H54 (cell line): ENCODE measurements at places on chromosomes 1 and 21.
A peak's percentile ranks its signal among the peaks of the same experiment; 100 is the strongest.

DNA sequence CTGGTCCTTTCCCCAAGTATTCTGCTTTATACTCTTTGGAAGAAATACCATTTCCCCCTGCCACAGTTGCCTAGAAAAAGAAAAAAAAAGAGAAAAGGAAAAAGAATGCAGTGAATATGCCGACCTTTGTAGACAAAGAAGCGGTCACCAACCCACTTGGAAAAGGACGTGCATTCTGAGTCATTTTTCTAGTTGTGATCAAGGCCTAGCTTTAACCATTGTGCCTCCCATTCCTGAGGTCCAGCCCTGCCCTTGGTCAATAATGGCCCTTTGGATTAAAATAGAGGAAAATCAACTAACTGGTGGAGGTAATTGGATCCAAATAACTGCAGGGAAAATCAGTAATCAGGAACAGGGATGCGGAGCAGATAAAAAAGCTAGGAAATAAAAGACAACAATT is 24.8 kb downstream of the S1PR1 start:
- no peak for DNase-seq

GRCh38 chr1:25067518-25068251 is 137.6 kb upstream of the RUNX3 start:
- DNase-seq: no peak

DNA sequence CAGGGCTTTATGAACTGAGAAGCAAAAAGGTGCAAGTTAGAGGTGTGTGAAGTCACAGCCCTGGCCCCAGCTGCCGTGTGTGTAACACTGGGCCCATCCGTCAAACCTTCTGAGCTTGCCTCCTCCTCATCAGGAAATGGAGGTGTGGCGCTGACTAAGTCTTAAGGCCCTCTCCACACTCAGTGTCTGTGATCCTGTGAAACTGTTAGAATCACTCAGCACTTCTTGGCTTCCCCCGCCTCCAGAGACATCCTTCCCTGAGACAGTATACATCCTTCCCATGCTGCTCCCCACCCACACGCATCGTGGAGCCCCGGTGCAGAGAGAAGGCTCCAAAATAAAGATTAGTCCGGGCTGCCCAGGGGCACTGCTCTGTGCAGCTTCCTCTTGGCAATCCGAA is 33.3 kb downstream of the LRP8 start:
- DNase-seq: peak; percentile 84

DNA sequence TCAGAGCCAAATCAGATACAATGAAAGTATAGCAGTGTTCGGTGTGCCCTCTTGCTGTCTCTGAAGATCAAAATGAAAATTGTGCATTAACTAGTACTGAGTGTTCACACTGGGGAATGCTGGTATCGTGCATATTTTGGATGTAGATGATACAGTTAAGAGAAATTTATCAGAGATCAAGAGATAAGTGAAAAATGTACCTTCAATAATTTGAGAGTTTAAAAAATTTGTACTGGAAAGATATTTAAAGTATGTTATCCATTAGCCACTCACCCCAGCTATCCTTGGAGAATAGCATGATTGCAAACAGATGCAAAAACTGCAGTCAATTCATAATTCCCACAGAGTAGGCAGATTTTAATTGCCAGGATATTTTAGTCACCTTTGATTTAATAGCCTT is 56.4 kb downstream of the GREM2 start:
- no peak for DNase-seq

DNA sequence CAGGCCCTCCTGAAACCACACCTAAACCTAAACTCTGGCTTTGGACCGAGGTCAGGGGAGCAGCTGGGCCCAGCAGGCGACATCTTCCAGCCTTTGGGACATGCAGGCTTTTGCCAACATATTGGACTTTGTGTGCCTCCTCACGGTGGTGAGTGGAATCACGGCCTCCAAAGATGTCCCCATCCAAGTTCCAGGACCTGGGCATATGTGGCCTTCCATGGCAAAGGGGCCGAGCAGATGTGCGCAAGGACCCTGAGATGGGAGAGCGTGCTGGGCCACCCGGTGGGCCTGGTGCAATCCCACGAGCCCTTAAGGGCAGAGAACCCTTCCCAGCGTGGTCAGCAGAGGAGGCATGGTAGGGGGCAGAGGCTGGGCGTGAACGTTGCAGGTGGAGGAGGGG is 160.8 kb upstream of the C1orf174 start:
- no peak for DNase-seq

DNA sequence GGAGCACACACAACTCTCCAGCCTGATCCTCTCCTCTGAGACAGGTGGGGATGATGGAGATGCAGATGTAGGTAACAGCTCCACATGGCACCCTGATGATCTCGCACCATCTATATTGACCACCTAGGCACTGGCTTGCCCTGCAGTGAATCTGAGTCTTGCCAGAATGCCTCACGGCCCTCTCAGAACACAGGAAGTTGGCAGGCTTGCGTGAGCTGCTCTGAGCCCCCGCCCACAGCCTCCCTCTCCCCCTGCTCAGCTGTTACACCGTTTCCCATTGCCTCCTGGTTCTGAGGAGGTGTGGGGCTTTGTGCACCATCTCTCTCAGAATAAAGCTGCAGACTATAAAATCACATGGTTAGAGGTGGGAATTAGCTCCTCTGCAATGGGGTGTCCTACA is 48.0 kb downstream of the URB2 start:
- DNase-seq: no peak

DNA sequence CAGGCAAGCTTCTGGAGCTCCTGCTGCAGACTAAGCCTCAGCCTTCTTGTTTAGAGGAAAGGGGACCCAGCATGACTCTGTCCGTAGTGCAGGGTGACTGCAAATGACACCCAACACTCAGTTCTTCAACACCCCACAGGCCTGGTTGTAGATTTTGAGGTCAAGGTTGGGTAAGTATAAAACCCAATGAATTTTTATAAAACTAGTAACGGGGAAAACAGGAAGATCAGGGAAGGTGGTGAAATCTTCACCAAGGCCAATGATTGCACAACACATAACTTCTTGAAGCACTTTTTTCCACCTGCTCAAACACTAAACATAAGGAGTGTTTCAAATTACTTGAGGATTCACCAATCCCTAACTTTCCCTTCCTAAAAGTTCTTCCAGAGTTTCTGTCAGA is 89.4 kb upstream of the JAK1 start:
- no peak for DNase-seq

- DNase-seq: no peak
Observed at GRCh38 chr1:82384776-82385175, 584.0 kb downstream of the ADGRL2 start.

DNA sequence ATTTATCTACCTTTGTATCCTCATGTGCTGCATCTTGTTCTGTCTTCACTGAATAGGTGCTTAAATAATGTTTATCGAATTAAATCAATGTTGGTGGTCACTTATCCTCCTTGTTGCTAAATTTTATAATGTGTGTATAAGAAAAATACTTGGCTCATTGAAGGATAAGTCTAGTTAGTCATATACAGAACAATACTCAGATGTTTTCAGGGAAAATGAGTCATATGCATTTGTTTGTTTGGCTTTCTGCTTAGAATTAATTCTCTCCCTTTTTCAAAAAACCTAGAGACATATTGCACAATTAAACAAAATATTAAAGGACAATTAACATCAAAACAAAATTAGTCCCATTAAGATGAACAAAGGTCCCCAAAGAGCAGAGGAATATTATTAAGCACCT is 89.0 kb downstream of the UBE2U start:
- no peak for DNase-seq
